Neural crest cell (in vitro differentiated cells): ENCODE measurements at places on chromosomes 11 and 22. TPM values are rescaled to one million over a fixed set of nuclear protein-coding genes. Genes with fewer than 3 reads are reported as not detected.
A peak's percentile ranks its signal among the peaks of the same experiment; 100 is the strongest.

CCDC116 gene
- total RNA-seq: 1.2 and 1.3 TPM in 2 replicates

CCDC89 gene
- not detected in 2 replicates for total RNA-seq

MRPL16 gene
- total RNA-seq: 44.4 and 45.6 TPM in 2 replicates

GRCh38 chr11:27418356-27418755 lies 54.2 kb downstream of the LGR4 start:
- DNase-seq: no peak
- H3K27me3 ChIP-seq: no peaks in the 10 kb centered on the region
- no peaks in the 10 kb centered on the region for H3K36me3 ChIP-seq
- no peak overlapping the region for H3K27ac ChIP-seq
- H3K4me3 ChIP-seq: no peak overlapping the region

DNA sequence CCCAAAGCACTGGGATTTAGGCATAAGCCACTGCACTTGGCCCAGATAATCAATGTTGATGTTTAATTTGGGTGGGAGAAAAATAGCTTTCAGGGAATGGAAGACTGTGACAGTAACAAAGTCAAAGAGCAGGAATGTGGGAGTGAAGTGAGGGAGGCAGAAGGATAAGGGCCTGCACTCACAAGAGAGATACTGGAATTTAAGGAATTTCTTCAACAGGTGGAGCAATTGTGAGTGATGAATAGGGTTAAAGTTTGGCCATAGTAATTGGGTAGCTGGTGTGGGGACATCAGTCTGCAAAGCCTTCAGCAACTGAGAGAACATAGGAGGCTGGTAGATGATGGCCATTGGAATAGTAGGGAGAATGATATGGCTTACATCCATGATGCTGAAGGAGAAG lies 8.6 kb upstream of the APBB1 start:
- H3K27me3 ChIP-seq: peaks cover 22% of the 10 kb centered on the region
- DNase-seq: no peak
- no peak overlapping the region for H3K27ac ChIP-seq
- no peaks in the 10 kb centered on the region for H3K4me1 ChIP-seq
- no peak overlapping the region for H3K4me3 ChIP-seq

DNA sequence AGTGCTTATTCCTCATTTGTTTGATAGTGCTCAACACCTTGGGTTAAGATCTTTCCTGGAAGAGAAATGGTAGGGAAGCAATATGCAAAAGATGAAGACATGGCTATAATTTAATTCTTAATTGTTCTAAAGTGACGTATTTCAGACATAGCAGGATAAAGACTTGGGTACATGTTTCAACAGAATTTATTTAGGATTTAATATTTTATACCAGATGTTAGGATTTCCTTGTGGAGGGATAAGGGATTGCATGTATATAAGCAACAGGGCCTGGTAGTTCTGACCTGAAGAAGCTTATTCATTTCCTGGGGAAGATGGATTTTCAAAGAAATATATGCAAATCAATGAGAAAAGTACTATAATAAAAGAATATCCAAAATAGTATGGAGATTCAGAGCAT lies 163.8 kb downstream of the FAT3 start:
- peaks cover 31% of the 10 kb centered on the region for H3K4me1 ChIP-seq
- H3K36me3 ChIP-seq: no peaks in the 10 kb centered on the region
- no peak for DNase-seq
- H3K27ac ChIP-seq: no peak overlapping the region
- H3K4me3 ChIP-seq: no peak overlapping the region

- H3K4me3 ChIP-seq: no peak overlapping the region
- no peaks in the 10 kb centered on the region for H3K36me3 ChIP-seq
- no peak overlapping the region for H3K27ac ChIP-seq
- DNase-seq: no peak
Observed at GRCh38 chr11:129974237-129974636, 28.4 kb downstream of the PRDM10 start.

DNA sequence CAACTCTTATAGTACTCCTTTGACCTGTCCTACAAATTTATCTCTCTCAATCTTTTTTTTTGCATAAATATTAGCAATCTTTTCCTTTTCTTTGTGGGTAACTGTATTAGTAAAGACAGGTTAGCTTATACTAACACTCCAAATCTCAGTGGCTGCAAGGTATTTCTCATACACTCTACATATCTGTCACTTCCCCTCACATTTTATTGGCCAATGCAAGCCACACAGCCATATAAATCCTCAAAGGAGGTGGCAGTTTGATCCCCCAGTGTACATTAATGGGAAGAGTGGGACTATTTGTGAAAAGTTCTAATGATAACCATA lies 42.6 kb upstream of the EED start:
- DNase-seq: no peak
- no peaks in the 10 kb centered on the region for H3K36me3 ChIP-seq
- peaks cover under 1% of the 10 kb centered on the region for H3K27me3 ChIP-seq
- no peak overlapping the region for H3K27ac ChIP-seq

DNA sequence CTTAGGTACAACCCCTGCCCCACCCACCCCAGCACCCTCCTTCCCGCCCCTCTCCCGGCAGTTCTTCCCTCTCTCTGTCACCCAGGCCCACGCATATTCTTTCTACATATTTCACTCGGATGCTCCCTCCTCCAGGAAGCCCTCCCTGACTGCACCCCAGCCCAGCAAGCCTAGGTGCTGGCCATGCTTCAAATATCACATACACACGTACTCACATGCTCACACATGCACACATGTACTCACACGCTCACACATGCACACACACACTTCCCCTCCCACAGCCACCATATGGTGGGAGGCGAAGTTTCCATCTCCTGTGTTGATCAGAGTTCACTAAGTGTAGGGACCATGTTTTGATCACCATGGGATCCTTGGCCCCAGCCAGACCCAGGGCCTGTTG lies 90.4 kb downstream of the WNT7B start:
- no peak overlapping the region for H3K4me3 ChIP-seq
- DNase-seq: no peak
- no peak overlapping the region for H3K27ac ChIP-seq
- H3K4me1 ChIP-seq: peaks cover 19% of the 10 kb centered on the region

DNA sequence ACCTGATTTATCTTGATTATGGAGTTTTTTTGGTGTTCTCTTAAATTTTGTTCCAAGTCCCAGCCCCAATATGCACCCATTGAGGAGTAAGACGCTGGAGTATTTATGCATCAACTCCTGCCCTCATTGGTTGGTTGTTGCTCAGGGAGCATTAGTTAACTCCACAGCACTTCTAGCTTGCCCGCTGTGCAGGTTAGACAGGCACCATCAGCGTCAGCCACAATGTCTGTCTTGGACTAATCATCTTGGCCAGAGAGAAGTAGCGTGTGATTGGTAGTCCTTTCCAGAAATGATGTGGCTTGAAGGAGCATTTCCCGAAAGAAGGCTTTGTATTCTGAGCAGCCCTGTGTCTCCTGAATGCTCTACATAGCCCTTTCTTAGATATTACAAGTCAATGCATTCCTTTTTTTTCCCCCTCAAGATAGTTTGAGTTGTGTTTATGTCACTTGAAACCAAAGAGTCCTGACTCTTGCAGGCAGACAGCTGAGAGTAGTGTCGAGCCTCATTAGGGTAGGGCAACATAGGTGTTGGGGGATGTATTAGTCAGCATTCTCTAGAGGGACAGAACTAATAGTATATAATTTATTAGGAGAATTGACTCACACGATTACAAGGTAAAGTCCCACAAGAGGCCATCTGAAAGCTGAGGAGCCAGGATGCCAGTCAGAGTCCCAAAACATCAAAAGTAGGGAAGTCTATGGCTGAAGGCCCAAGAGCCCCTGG lies 94.6 kb upstream of the RCN1 start:
- DNase-seq: no peak
- H3K27me3 ChIP-seq: peaks cover 34% of the 10 kb centered on the region
- H3K4me3 ChIP-seq: no peak overlapping the region
- no peak overlapping the region for H3K27ac ChIP-seq
- H3K4me1 ChIP-seq: no peaks in the 10 kb centered on the region

GRCh38 chr11:117189941-117190544 lies 9.1 kb upstream of the TAGLN start:
- no peak overlapping the region for H3K27ac ChIP-seq
- no peaks in the 10 kb centered on the region for H3K27me3 ChIP-seq
- no peak overlapping the region for H3K4me3 ChIP-seq
- no peak for DNase-seq
- peaks cover 7% of the 10 kb centered on the region for H3K4me1 ChIP-seq
- H3K36me3 ChIP-seq: no peaks in the 10 kb centered on the region

DNA sequence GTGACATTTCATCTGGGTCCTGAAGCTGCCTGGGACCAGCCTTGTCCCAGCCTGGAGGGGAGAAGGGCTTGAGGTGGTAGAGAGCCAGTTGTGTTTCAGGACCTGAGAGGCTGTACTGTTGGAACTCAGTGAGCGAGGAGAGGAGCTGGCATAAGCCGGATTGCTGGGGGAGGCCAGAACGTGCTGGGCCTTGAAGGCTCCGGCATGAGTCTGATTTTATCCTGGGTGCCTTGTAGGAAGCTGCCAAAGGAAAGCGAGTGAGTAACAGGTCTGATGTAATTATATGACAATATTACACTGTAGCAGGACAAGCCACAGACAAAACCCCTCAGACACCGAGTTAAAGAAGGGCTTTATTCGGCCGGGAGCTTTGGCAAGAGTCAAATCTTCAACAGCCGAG lies 17.2 kb downstream of the AP2A2 start:
- H3K36me3 ChIP-seq: peaks cover 8% of the 10 kb centered on the region
- H3K4me3 ChIP-seq: no peak overlapping the region
- DNase-seq: no peak
- H3K27ac ChIP-seq: peak overlapping the region; percentile 76
- H3K27me3 ChIP-seq: no peaks in the 10 kb centered on the region

DNA sequence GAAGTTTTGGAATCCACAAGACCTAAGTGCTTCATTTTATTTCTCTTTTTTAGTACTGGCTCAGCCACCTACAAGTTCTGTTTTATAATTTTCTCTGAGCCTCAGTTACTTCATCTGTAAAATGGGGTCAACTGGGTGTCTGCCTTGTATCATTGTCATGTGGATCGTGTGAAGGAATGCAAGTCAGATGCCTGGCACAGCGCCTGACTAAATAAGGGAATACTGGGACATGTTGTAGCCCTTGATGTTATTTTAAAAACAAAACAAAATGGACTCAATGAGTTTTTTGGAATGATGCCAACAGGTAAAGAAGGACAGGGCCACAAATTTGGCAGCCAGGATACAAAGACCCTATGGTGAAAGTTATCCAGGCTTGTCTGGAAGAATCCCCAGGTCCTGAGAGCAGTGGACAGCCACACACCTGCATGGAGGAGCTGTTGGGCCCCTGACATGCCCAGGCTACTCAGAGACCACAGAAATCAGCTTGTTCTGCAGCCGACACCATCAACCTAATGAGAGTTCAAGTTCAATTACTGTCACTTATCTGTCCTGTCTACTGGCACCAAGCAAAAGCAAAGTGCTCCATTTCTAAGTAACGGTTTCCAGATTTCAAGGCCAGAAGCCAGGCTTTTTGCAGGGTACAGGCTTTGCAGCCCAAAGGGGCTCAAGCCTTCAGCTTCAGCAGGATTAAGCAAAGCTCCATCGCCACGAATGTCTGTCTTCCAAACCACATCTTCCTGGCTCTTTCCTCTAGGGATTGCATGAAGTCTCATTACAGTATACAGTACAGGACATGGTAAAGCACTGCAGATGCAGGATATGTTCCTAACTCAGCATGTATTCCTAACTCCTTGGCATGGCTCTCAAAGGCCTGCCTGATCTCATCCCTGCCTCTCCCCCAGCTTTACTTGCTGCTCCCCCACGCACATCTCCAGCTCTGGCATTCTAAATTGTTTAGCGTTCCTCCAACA lies 18.4 kb downstream of the DKK3 start:
- no peaks in the 10 kb centered on the region for H3K27me3 ChIP-seq
- no peak for DNase-seq
- peaks cover 16% of the 10 kb centered on the region for H3K4me1 ChIP-seq
- no peak overlapping the region for H3K4me3 ChIP-seq
- H3K27ac ChIP-seq: no peak overlapping the region

- peak; percentile 85 for DNase-seq
- no peak overlapping the region for H3K4me3 ChIP-seq
- H3K27ac ChIP-seq: no peak overlapping the region
- H3K4me1 ChIP-seq: no peaks in the 10 kb centered on the region
Observed at GRCh38 chr11:62081378-62082291, 42.2 kb upstream of the INCENP start.

- no peaks in the 10 kb centered on the region for H3K4me1 ChIP-seq
- no peaks in the 10 kb centered on the region for H3K36me3 ChIP-seq
- H3K27me3 ChIP-seq: no peaks in the 10 kb centered on the region
- no peak for DNase-seq
- H3K27ac ChIP-seq: no peak overlapping the region
- H3K4me3 ChIP-seq: no peak overlapping the region
Observed at GRCh38 chr11:80841675-80842074, 1400.8 kb upstream of the TENM4 start.

- no peak overlapping the region for H3K27ac ChIP-seq
- no peak for DNase-seq
- H3K4me3 ChIP-seq: no peak overlapping the region
Observed at GRCh38 chr11:64865286-64866172, 12.9 kb downstream of the EHD1 start.

DNA sequence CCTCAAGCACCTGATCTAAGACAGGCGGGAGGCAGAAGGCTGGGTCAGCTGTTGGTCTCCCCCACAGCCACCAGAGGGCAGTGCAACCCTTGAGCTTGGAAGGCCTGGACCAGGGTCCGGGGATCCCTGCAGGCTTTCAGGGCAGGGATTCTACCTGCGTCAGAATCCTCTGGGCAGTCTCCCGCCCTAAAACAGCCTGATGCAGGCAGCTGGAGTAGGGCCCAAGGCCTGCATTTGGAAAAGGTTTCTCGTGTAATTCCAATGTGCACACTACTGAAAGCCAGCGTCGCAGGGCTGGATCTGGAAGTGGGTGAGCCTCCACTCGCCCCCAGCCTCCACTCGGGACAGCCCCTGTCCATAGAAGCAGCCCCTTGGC lies 31.8 kb downstream of the BID start:
- H3K4me1 ChIP-seq: no peaks in the 10 kb centered on the region
- no peaks in the 10 kb centered on the region for H3K27me3 ChIP-seq
- no peak overlapping the region for H3K27ac ChIP-seq
- H3K36me3 ChIP-seq: no peaks in the 10 kb centered on the region
- DNase-seq: peak; percentile 87
- H3K4me3 ChIP-seq: no peak overlapping the region

GRCh38 chr22:45127866-45128265 lies 35.9 kb upstream of the NUP50 start:
- H3K27ac ChIP-seq: no peak overlapping the region
- peaks cover 16% of the 10 kb centered on the region for H3K4me1 ChIP-seq
- H3K27me3 ChIP-seq: peaks cover 11% of the 10 kb centered on the region
- peaks cover 3% of the 10 kb centered on the region for H3K36me3 ChIP-seq
